ENCODE measurements at places on chromosomes 7 and 10.
A peak's percentile ranks its signal among the peaks of the same experiment; 100 is the strongest.

GRCh38 chr10:84896909-84897308 lies 568.5 kb downstream of the CCSER2 start:
- no peak for DNase-seq

DNA sequence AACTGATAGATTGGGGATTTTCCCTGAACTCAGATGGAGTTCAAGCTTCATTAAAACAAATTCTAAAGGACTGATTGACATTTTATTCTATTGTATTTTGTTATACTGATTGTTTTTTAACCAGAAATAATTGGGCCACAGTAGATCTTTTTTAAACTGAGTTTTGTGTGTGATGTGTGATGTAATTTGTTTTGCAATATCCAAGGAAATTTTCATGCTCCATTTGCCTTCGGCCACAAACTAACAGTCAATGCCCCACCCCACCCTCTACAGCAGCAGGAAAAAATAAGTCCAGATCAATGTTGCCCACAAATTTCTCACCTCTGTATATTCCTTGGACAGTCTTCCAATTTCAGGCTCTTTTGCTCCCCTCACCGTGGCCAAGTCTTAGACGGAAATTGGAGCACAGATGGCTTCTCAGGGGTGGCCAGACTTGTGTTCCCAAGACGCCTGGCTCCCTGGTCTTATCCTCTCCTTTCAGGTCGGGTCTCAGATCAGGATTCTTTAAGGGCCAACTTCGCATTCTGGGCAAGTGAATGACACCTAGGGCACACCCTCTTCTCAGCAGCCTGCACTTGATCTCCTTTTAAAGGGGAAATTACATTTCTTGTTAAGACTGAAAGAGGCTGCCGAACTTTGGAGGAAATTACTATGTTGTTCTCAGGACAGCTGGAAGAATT lies at the start of gene SVOPL:
TSS of gene SVOPL (minus strand) at position 506 of the 680 bp plus-strand sequence. CDS start 22,317 bp downstream, outside the sequence.
- DNase-seq, result no peak

DNA sequence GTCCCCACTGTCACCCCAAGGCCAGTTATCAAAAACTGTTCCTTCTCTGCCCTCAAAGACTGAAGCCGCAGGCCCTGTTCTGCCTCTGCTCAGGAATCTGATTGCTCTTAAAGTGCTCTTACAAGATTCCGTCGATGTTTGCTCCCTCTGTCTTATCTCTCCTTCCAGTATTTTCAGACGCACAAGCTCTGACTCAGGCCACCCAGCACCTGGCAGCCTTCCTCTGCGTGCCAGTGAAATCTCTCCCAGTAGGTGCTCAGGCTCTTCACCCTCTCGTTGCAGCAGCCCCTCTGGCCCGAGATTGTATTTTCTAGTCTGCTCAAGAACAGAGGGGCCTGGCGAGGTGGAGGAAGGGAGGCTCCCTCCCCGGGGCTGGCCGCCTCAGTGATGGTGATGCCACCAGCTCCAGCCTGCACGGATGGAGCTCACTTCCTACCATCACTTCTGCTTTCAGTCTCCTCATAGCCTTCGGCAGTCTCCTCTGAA lies 276.2 kb downstream of the USP6NL start:
- DNase-seq, result no peak

DNA sequence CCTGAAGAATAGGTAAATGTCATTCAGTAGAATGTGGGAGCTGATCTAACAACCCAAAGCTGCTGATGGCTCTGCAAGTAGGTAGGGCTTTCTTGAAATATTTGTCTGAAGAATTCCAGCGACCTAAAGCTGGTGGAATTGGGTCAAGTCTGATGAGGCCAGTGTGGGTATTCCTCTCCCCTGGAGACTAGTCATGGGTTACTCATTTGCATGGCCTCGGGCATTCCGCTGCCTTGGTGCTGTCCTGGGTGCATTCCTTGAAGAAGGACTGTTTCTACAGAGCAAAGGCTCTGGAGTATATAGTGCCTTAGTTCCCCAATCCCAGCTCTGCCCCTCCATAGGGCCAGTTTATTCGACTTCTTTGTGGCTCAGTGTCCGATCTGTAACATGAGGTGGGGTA lies 19.2 kb downstream of the PDK4 start:
- no peak for DNase-seq

- no peak for DNase-seq
Measured at GRCh38 chr10:117549100-117549585, 6.6 kb downstream of the EMX2 start.

- DNase-seq, result no peak
Measured at GRCh38 chr7:118054529-118054928, 129.4 kb upstream of the LSM8 start.

GRCh38 chr10:93081834-93082233 lies 8.1 kb downstream of the CYP26A1 start:
- no peak for DNase-seq

- no peak for DNase-seq
Measured at GRCh38 chr7:128164061-128164954, 76.8 kb upstream of the LEP start.

GRCh38 chr7:128106821-128107220 lies 75.6 kb upstream of the LRRC4 start:
- no peak for DNase-seq

DNA sequence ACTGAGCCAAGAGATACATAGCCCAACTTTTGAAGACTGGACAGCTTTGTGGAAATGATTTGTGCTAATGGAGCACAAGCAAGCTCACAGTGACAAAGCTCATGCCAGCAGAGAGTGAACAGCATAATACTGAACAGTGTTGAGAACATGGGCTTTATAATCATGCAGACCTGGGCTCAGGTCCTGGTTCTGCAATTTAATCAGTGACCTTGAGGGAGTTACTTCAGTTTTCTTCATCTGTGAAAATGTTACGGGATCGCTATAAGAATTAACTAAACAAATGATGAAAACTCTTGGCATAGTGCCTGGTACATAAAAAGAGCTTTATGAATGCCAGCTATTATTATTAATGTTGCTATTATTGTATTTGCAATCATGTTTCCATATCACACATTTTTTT lies 690.5 kb upstream of the LRRN3 start:
- no peak for DNase-seq

DNA sequence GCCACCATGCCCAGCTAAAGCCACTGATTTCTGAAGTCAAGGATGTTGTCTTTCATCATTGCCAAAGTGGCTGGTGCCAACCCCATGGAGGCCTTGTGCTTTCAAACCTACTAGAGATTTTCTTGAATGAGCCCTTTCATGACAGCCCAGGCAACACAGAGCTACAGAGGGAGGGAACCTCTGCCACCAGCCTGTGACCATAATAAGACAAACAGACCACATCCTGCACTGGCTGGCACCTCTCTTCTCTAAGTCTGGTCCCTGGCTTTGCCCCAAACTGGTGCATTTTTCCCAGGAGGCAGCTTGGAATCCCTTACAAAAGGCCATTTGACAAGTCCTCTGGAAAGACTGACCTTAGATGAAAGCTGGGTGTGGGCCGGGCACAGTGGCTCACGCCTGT lies 348.8 kb downstream of the GALNT17 start:
- no peak for DNase-seq

DNA sequence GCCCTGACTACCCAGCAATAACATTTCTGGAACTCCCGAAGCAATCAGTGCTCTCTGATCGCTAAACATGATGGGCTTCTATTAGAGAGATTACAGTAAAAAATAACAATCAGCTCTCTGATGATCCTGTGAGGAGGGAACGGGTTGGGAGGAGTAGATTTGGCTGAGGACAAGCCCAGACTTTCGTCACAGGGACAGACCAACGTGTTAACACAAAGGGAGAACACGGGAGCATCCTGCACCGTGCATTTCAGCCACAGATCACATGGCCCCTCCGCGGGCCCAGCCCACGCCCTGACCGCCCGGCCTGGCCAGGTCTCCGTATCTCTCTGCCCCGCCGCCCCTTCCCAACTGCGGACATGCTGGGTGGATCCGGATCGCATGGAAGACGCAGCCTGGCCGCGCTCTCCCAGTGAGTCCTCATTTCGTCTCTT lies 95.0 kb upstream of the AGBL3 start:
- peak; percentile 79 for DNase-seq

DNA sequence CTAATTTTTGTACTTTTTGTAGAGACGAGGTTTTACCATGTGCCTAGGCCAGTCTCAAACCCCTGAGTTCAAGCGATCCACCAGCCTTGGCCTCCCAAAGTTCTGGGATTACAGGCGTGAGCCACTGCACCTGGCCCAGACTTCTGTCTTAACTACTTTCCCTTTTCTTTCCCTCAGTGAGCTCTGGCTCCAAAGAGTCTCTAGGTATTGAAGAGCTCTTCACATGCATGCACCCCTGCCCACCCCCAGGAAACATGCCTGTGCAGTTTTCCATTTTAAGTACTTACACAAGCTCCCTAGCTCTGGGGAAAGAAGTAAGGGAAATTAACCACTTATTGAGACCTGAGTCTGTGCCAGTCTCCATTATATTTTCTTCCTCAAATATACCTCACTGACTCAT lies 2.0 kb downstream of the MYOZ1 start:
- DNase-seq, result no peak

GRCh38 chr7:15068324-15068723 lies 165.8 kb upstream of the DGKB start:
- DNase-seq, result no peak

DNA sequence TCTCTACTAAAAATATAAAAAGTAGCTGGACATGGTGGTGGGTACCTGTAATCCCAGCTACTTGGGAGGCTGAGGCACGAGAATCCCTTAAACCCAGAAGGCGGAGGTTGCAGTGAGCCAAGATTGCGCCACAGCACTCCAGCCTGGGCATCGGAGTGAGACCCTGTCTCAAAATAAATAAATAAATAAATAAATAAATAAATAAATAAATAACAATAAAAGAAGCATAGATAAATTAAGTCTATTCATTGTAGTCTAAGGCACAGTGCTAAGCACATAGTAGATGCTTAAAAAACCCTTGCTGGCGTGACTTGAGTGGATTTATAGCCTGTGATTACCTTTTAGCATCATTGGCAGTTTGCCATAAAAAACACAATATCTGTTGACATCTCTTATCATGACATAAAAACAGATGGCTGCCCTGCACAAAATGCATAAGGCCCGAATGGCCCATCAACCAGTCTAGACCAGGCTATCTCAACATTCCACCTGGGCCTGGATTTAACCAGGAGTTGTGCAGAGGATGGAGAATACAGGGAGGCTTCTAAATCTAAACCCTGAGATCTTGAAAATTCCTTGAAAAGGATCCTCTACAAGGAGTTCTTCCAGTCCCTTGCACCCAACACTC lies 94.9 kb downstream of the PRLHR start:
- no peak for DNase-seq

DNA sequence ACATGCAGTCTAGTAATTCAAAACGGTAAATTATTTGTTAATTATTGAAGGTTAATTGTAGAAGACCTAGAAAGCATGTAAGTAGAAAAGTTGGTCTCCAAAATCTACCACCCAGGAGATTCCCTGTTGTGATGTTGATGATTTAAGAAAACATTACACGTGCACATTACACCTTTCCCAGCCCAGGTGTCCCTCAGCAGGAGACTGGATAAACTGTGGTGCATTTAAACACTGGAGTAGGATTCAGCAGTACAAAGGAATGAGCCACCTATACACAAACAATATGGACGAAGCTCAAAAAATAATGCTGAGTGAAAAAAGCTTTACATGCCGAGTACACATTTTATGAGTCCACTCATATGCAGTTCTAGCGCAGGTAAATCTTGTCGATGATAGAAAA lies 109.0 kb upstream of the STARD3NL start:
- no peak for DNase-seq

DNA sequence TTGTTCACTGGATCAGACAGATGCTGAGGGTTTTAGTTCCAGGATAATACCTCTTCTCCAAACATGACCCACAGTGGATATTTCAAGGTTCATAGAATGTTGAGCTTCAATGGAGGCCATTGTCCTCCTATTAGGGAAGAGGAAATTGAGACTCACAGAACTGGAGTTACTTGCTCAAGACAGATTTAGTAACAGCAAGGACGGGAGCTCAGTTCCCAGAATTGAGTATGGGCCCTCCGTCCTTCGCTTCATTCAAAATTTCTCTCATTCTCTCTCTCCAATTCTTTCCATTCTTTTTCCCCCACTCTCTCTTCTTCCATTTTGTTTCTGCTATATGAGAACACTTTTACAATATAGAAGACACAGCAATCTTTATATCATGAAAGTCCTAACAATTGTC lies 94.0 kb downstream of the DNAJB9 start:
- DNase-seq, result no peak

GRCh38 chr10:93397020-93397419 lies 85.1 kb downstream of the MYOF start:
- DNase-seq, result no peak

- no peak for DNase-seq
Measured at GRCh38 chr7:55591282-55591931, 19.1 kb upstream of the VOPP1 start.

- DNase-seq, result no peak
Measured at GRCh38 chr10:101507828-101508227, 80.2 kb downstream of the POLL start.

DNA sequence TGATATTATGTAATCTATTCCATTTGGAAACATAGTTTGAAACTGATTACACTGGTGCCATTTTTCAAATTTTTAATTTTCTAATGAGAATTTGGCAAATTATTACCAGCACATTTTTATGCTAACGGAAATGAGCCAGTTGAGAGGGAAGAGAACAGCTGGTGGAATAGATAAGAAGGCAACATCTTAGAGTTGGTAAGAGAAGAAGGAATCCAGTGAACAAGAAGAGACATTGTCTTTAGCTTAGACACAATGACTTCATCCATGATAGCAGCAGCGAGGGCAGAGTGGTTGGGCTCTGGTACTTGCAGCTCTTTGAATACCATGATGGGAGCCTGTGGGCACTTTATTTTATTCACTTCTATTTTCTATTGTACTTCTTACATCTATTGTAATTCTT lies 89.6 kb downstream of the CHRM2 start:
- DNase-seq, result no peak

- no peak for DNase-seq
Measured at GRCh38 chr7:19242246-19242645, 97.0 kb upstream of the FERD3L start.

DNA sequence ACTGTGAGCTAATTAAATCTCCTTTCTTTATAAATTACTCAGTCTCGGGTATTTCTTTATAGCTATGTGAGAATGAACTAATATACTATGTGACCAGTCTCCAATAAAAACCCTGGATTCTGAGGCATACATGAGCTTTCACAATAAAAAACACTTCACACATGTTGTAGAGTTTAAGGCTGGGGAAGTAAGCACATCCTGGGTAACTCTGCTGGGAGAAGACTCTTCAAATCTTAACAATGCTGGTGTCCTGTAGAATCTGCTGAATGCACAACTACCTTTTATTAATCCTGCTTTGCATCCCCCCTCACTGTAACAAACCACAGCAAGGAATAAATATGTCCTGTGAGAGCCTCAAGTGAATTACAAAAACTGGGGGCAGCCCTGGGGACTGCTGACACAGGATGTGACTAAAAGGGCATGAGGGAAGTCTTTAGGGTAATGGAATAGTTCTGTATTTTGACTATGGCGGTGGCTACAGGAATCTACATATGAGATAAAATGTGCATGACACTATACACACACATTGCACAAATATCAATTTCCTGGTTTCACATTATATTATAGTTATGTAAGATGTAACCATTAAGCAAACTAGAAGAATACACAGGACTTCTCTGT lies 45.1 kb upstream of the KCTD7 start:
- DNase-seq, result no peak

DNA sequence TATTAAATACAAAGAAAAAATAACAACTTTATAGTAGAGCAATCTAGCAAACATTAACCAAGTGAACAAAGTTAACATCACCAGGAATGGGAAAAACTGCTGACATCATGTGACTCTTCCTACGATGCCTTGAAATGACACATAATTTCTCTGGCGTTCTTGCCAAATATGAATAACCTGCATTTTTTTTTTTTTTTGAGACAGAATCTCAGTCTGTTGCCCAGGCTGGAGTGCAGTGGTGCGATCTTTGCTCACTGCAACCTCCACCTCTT lies 126.5 kb upstream of the VKORC1L1 start:
- DNase-seq, result no peak

GRCh38 chr7:22082886-22083703 lies 137.4 kb upstream of the CDCA7L start:
- peak; percentile 56 for DNase-seq

All from Panc1 (cell line).